ENCODE measurements at places on chromosomes 3 and 15.

- DNase-seq = no peak
These were observed 67.5 kb downstream of the KCNMB2 start for GRCh38 chr3:178603735-178604134.

GRCh38 chr3:140706360-140706759, 28.5 kb downstream of the TRIM42 start:
- DNase-seq = no peak

GRCh38 chr15:38069511-38070011, 135.1 kb downstream of the TMCO5A start:
- no peak for DNase-seq

- no peak for DNase-seq
These were observed 115.9 kb downstream of the SV2B start for GRCh38 chr15:91216000-91216399.

- no peak for DNase-seq
These were observed 12.1 kb upstream of the RYR3 start for GRCh38 chr15:33298631-33299030.

- DNase-seq = no peak
These were observed 122.8 kb downstream of the GMNC start for GRCh38 chr3:190739641-190740185.

DNA sequence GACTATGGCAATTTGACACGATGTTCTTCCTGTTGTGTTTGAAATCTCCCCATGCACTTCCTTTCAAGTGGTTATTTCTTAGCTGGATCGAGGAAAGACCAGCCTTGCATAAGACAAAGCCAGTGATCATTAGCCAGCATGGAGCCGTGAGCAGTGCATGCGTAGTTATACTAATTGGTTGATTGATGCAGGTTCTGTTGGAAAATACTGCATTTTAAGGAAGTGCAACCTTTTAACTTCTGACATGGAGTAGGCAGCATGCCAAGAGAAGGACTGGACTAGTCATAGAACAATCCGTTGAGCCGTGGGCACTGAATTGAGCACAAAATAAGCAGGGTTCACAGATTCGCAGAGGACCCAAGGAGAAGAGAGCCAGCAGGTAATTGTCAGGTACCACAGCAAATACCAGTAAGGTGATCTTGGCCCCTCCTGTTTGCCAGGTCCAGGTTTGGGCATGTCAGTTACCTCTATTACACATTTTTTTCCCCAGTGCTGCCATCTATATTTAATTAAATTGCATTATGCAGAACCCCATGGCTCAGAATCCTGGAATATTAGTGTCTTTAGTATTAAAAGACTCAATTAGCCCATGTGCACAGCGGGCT, 29.0 kb upstream of the BCL6 start:
- DNase-seq = no peak
